ENCODE measurements at places on chromosomes 3 and 15.

DNA sequence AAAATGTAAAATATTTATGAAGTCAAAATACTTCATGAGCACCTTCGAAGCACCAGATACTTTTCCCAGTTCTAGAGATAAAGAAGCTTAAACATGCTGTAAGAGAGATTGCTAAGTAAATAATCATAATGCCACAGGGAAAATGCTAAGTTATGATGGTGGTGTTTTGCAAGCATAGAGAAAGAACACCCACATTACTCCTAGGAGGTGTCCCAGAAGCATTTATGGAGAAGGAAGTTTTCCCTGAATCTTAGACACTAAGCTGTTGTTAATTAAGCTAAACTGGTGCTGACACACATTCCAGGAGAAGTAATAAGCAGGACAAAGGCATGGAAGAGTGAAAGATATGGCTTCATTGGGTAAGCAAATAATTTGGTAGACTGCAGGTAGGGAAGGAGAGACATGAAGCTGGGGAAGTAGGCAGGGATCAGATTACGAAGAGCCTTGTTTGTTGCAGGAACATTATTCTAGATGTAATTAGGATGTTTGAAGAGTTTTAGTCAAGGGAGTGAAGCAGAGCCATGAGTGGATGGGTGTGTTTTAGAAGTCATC, 40.4 kb upstream of the CHMP2B start:
- no peak for DNase-seq

- no peak for DNase-seq
These were observed 501.7 kb upstream of the ARPP21 start for GRCh38 chr3:35137612-35138011.

- DNase-seq = no peak
These were observed 379.5 kb upstream of the DPH6 start for GRCh38 chr15:35925275-35926006.

GRCh38 chr3:30583973-30584372, 22.4 kb upstream of the TGFBR2 start:
- DNase-seq = no peak

DNA sequence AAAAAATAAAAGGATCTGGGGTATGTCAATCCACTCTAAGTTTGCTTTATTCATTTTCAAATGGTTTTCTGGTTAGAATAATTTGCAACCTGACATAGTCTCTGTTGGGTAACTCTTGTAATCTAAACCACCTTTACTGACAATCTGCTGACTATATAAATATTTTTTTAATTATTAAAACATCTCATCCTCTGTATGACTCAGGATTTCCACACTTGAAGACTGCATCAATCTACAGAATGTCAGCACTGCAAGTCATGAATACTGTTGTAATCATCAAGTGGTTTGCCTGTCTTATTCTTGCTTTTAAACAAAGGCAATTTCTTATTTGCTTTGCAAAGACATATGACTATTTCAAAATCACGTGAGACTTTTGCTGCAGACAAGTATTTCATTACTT, 42.1 kb downstream of the VGLL3 start:
- peak; percentile 97 for DNase-seq

- DNase-seq = no peak
These were observed 133.9 kb downstream of the CCNL1 start for GRCh38 chr3:157026091-157026490.

DNA sequence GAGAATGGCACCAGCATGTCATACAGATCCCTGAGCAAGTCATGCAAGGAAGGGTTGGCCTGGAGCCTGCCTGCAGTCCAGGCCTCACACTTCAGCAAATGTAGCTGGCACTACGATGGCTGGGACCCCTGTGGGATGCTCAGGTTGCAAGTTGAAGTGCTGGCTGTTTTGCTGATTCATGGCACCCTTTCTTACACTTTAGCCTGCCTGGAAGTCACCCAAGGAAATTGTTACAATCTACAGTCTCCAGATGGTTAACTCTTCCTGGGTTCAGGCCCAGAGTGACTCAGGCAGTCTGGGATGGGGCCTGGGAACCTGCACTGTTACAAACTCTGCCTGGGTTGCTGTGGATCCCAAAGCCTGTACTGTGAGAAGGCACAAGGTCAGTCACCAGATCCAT, 91.0 kb upstream of the SLC6A11 start:
- no peak for DNase-seq

GRCh38 chr15:74595271-74595670, 20.4 kb upstream of the CLK3 start:
- DNase-seq = no peak

DNA sequence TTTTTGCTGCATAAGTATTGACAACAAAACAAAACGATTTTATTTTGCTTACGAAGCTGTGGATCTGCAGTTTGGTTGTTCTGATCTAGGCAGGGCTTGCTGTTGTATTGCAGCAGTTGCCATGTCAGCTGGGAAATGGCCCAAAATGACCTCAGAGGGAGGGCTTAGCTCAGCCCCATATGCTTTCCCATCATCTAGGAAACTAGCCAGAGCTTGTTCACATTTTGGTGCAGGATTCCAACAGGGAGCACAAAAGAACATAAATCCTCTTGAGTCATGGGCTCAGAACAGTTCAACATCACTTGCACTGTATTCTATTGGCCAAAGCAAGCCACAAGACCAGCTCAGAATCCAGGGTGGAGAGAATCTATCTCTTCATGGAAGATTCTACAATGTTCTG, 42.2 kb upstream of the ROBO2 start:
- DNase-seq = peak; percentile 68

- no peak for DNase-seq
These were observed 6.5 kb upstream of the COL7A1 start for GRCh38 chr3:48601622-48601994.

GRCh38 chr15:39128746-39129145, 452.1 kb upstream of the THBS1 start:
- peak; percentile 66 for DNase-seq

DNA sequence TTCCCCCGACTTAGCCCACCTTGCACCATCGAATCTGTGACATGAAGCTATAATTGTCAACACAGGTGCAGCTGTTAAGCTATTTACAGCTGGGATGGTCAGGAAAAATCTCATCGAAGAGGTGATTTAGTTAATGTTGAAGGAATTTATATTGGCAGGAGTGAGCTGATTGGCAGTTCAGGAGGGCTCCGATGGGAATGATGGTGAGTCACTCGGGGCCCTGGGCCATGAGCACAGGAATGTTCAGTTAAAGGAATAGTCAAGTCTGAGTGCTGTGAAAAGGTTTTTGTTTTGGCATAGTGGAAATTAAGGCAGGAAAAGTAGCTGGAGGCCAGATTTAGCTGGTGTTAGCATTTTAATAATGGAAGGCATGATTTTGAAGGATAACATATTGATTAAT, 95.7 kb downstream of the OXSM start:
- peak; percentile 26 for DNase-seq

DNA sequence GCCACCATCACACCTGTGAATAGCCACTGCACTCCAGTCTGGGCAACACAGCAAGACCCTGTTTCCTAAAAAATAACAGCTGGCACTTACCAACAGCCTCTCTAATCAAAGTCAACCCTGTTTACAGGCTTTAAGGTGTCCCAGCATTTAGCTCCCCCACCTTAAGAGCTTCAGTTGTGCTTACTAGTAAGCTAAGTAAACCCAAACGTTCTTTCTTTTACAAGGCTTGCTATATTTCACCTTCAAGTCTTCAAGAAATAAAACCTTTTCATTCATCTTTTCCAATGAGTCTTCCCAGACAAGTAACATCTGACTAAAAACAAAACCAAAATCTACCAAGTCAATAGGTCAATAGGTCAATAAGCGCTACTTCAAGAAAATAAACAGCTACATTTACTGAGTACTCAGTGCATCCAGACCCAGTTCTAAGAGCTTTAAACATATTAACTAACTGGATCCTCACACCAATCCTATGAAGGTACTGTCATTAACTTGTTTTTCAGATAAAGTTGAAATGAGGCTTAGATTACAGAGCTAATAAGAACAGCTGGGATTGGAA, 62.4 kb downstream of the PBRM1 start:
- no peak for DNase-seq

DNA sequence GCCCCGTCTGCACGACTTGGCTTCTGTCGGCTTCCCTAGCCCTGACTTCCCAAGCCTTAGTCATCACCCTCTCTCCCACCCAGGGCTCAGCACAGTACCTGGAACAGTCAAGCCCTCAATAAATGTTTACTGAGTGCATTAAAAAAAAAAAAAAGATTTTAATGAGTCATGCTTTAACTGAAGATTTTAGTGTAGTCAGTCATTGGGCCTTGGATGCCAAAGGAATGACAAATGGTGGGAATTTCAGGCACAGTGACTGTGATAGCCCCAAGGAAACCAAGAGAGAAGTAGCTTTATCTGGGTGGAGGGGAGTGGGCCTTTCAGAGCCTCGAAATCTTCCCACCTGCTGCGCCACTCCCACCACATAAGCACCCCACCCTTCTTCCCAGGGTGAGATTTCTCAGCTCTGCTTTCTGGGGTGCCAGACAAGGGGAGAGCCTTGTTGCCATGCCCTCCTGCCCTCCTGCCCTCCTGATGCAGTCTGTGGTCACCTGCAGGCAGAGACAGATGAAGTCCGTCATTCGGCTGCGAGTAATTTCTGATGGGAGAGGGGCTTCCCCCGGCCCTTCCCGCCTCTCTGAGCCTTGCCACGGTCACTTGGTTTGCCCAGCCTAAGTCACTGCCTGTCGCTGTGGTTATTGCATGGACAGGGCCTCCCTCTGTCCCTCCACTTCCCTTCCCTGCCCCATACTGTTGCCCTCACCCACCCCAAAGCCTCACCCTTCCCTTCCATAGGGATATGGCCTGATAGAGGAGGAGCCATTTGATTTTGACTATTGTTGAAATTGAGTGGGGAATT, 41.8 kb downstream of the SMAD3 start:
- peak; percentile 99 for DNase-seq

- peak; percentile 30 for DNase-seq
These were observed 56.2 kb upstream of the VEPH1 start for GRCh38 chr3:157559401-157559800.

- no peak for DNase-seq
These were observed 145.7 kb upstream of the CBLB start for GRCh38 chr3:106014518-106014917.

- no peak for DNase-seq
These were observed 231.9 kb upstream of the LRTM1 start for GRCh38 chr3:55159711-55160110.

DNA sequence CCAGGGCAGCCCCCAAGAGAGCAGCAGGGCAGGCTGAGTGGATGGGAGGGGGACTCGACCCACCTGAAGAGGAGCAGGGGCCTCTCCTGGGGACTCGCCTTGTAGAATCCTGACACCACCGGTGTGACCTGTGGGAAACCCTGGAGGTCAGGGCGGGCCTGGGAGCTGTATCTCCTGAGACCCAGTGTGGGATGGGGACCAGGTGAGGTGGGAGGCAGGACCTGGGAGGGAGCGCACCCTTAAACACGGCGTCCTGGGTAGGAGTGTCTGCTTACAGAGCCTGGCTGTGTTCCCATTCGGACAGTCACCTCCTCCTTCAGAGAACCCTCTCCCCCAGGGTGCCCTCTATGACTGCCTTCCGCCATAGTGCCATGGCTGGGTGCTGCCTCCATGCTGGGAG, 27.1 kb downstream of the C15orf39 start:
- DNase-seq = no peak

DNA sequence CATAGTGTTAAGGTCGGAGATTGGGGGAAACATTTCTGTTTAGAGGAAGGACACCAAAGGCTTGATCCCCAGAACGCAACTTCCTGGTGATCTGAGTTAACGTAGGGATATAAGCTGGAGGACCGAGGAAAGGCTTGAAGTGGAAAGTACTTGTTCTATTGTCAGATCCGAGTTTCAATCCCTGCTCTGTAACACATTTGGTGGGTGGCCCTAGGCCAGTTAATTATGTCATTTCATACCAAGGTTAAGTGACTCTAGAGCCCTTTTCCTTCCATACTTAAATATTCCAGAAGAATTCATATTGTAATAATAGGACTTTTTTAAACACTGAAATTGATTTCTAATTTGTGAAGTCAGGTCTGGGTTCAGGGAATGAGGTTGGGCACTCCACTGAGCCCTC, 80.9 kb downstream of the RPLP1 start:
- DNase-seq = no peak

- no peak for DNase-seq
These were observed 9.1 kb upstream of the ADPRH start for GRCh38 chr3:119570229-119570628.

DNA sequence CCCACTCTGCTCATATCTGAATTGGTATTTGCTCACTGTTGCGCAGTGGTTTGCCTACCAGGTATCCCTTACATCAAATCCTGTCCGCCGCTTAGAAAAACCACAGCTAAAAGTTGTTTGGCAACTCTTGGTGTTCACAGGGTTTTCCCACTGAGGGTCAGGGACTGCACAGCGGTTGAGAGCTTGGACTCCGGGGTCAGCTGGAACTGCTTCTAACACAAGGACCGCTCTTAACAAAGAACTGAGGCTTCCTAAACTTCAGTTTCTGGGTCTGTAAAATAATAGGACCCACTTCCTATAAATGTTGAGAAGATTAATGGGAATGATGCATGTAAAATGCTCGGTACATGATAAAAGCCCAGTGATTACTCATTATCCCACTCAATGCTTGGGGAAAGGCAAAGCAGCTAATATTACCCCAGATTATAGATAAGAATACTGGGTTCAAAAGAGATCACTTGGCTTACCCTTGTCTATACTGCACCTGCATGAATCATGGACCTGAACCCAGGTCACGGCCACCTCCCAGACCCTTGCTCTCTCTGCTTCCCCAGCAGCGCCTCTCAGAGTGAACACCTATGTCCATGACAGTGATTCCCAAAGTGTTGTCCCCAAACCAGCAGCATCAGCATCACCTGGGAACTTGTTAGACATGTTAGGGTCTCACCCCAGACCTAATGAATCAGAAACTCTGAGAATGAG, 36.1 kb downstream of the LIPC start:
- no peak for DNase-seq

- no peak for DNase-seq
These were observed 5.4 kb downstream of the FBXO40 start for GRCh38 chr3:121598564-121598963.

GRCh38 chr3:188187053-188187452, 33.1 kb downstream of the LPP start:
- no peak for DNase-seq

DNA sequence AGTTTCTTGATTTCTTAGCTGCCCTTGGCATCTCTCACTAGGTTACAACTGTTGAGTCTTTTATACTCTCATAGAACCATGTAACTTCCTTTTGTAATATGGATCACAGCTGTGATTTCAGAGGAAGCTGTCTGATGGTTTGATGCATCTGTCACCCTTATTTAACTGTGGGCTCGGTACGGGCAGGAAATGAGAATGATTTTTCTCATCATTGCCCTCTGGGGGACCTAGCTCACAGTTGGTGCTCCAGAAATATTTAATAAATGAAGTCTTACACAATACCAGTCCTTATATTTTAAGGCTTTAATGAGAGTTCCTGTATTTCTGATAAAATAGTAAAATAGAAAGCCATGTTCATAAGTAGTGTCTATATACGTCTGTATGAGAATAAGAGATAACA, 151.2 kb downstream of the EBLN2 start:
- no peak for DNase-seq

DNA sequence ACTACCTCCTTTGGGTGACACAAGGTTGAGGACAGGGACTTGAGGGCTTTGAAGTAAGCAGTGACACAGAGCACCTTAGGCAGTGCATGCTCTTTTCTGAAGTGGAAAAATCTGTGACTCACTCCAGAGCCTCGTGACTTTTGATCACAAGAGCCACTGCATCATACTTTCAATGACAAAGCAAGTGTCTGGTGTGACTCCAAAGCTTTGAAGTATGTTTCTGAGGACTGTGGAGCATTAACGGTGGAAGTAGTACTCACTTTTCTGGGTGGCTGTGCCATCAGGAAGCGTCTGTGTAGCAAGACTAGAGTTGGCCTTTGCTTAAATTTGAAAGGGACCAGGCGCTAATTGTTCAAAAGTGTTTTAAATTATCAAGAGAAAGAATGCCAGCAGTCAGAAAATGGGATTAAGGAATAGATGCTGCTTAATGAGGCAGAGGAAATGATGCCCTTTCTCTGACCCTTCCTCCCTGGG, 210.7 kb upstream of the TRIM42 start:
- no peak for DNase-seq
